ENCODE measurements at places on chromosomes 7 and 10. TPM values are rescaled to one million over a fixed set of nuclear protein-coding genes. Genes with fewer than 3 reads are reported as not detected.

GRCh38 chr10:70874061-70874460, 14.3 kb downstream of the PCBD1 start:
- DNase-seq: no peak

DNA sequence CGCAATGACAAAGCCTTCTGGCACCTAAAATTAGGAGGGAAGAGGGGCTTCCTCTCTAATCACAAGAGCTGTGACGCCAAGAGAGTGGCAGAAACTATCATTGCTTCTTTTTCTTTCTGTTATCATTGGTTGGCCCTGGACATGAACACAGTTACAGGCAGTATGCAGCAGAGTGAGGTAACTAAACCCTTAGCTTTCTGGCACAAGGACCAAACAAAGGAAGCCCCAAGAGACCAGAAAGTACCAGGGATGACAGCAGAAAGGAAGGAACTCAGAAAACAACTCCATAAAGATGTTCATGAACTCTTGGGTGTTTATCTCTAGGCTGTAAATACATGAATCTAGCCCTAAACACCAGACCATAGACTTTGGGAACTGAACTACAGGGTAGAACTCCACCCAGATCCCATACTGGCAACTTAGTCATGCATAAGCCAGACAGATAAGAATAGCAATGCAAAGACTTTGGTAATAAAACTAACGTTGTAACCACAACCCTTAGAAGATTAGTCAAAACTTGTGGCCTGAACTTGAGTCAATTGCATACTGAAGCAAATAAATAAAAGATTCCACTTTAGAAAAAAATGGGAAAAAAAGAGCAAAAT, 195.7 kb upstream of the PTN start:
- DNase-seq: peak; percentile 87

Gene CHN2
- not detected for total RNA-seq

DNA sequence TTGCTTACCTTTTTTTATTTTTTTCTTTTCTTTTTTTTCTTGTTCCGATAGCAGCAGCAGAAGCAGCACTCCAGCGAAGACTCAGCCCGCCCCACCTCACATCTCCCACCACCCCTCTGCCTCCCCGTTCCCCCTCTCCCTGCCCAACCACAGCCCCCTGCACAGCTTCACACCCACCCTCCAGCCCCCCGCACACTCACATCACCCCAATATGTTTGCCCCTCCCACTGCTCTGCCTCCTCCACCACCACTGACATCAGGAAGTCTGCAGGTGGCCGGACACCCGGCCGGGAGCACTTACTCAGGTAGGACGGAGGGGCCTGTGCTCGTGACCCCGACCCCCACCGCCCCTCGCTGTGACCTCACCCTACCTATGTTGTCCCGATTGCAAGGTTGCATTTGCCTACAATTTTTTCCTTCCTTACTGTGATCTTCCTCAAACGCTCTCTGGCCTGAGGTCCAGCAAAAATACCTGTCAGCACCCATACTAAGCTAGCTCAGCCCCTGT, 367.2 kb upstream of the GALNT17 start:
- no peak for DNase-seq

Gene SPDYE2B
- total RNA-seq: not detected

GRCh38 chr10:15852111-15852557, 8.2 kb downstream of the MINDY3 start:
- no peak for DNase-seq

Gene FAM25G
- total RNA-seq: not detected

Gene RBP4
- 1.1 TPM for total RNA-seq

DNA sequence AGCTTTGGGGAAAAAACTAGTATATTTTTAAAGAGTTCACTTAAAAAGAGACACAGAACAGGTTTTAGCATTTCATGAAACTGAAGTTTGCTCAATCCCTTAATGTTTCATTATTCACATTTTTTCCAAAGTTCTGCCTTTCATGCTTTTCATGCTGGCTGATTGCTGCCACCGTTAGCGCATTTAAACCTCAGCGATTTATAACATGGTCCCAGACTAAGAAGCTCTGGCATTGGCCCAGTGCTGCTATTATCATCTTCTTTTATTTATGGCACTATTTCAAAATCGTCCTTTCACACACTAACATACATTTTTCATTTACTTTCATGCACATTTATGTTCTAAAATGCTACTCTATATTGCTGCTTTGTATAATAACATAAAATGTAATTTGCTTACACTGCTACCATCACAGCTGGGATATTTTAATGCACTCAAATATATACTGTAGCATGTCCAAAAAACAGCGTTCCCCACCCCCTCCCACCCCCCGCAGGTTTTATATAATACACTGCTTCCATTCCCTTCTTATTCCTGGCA, 141.9 kb downstream of the MPP7 start:
- DNase-seq: no peak

GRCh38 chr10:71280216-71280615, 38.8 kb upstream of the SLC29A3 start:
- DNase-seq: no peak

GRCh38 chr7:37977243-37977642, 56.8 kb downstream of the EPDR1 start:
- DNase-seq: no peak

Gene GRM3
- total RNA-seq: not detected

DNA sequence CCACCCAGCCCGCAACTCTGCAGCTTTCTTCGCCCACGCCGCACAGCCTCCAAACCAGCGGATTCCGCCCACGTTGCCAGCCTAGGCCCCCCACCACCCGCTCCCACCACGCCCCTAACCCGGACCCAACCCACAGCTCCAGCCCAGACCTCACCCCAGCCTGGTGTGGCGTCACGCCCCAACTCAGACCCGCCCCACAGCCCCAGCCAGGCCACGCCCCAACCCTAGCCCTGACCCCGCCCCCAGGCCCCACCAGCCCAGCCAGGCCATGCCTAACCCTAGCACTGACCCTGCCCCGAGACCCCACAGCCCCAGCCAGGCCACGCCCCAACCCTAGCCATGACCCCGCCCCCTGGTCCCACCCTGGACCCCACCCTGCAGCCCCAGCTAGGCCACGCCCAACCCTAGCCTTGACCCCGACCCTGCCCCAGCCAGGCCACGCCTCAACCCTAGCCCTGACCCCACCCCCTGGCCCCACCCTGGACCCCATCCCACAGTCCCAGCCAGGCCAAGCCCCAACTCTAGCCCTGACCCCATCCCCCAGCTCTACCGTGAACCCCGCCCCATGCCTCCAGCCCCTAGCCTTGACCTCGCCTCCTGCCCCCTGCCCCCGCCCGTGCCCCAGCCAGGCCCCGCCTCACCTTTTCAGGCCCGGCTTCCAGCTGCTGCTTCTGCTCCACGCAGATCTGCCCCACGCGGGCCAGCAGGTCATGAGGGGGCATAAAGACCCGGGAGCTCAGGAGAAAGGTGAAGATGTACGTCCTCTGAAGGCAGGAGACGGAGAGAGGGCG, 64.0 kb downstream of the RASGEF1A start:
- peak; percentile 41 for DNase-seq

DNA sequence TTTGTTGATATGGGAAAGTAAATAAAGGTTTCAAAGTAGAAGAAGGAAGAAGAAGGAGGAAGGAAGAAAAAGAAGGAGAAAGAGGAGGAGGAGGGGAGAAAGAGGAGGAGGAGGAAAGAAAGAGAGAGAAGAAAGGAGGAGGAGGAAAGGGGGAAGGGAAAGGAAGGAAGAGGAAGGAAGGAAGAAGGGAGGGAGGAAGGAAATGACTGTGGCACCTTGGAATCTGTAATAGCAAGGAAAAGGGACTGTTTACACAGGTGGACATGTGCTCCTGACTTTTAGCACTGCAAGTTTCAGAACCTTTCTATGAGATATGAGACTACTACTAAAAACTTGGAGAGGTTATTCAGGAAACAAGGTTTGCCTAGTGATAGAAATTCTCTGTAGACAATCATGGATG, 153.2 kb downstream of the BTAF1 start:
- no peak for DNase-seq

Gene PPP1R3A
- not detected for total RNA-seq

DNA sequence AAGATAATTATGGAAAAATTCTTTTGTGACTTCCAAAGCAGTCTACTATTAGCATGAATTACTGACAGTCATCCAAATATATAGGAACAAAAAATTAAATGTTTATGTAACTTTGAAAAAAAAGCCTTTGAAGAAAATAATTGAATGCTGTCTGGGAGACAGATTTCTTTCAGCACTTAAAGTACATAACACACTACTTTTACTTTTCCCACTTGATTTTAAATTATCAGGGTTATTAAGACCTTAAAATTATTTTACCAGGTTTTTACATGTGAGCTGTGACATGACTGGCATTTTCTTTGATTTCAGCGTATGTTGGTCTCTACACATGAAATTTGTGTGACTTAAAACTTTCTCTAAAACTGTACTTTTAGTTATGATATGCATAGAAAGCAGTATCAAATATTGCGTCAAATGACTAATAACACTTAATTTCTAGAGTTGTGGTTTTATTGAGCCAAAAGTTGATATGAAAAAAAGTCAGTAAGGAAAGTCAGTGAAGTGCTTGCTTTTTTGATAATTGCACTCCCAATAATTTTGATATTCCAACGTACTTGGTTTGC, 3.1 kb downstream of the PTEN start:
- DNase-seq: no peak

- no peak for DNase-seq
Measured at GRCh38 chr7:149732611-149733010, 40.8 kb downstream of the ZNF467 start.

DNA sequence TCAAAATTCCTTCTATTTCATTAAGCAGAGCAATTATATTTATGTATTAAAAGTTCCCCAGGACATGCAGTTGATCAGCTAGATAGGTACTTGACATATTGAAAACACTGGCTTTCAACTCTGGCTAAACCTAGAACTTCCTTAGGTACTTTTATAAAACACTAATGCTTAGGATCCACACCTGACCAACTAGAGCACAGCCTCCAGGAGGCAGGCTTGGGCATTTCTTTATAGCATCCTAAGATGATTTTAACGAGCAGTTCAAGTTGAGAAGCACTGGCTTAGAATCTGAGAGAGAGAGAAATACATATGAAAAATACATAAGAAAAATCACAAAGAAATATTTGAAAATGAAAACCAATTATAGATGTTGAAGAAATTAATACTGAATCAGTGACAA, 20.8 kb downstream of the SLC26A5 start:
- DNase-seq: no peak

Gene ZNF438
- total RNA-seq: 2.9 TPM

Gene ASIC3
- not detected for total RNA-seq

Gene ITPRID1
- not detected for total RNA-seq

GRCh38 chr10:52877451-52877850, 104.9 kb upstream of the MBL2 start:
- no peak for DNase-seq

- no peak for DNase-seq
Measured at GRCh38 chr10:105707603-105708002, 1066.5 kb downstream of the SORCS3 start.

DNA sequence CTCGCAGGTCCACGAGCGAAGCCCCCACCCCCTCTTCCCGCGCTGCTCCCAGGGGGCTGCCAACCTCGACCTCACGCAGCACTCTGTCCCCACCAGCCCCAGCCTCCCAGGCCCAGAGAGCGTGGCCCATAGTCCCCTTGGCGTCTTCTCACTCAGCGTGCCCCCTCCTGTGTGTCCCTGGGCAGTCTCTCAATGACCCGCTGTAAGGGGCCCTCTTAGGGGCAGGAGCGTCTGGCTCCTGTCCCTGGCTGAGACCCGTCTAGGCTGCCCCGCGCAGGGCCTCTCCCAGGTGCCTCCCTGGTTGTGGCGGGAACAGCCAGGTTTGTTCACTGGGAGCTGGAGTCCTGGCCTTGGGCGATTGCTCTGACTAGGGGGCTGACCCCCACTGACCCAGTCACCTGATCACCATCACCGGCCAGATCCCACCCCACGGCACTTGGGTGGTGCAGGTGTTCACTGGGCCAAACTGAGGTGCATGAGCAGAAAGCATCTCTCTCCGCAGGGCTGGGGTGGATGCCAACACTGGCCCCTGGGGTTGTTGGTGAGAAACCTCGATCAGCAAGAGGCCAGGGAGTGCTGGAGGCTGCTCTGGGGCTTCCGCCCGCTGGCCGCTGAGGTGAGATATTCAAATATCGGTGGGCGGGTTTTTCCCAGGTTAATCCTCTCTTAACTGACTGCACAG, 12.6 kb upstream of the WDFY4 start:
- DNase-seq: no peak

- peak; percentile 62 for DNase-seq
Measured at GRCh38 chr10:93115661-93116383, 42.1 kb downstream of the CYP26A1 start.

DNA sequence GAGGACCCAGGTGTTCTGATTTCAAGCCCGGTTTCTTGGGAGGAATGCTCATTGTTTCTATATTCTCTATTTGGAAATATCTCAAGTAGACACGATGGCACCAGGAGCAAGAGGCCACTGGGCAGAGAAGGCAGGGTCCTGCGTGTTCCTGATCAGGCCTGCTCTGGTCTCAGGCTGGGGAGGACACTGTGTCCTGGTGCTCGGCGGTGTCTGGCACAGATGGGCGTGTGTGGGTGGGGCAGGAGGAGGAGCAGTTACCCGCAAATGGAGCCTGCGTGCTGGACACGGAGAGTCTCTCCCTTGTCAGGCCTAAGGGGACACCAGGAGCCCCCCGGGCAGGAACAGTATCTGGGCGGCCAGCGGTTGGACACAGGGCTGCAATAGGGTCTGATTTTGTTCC, 25.9 kb upstream of the GOLGA7B start:
- no peak for DNase-seq

DNA sequence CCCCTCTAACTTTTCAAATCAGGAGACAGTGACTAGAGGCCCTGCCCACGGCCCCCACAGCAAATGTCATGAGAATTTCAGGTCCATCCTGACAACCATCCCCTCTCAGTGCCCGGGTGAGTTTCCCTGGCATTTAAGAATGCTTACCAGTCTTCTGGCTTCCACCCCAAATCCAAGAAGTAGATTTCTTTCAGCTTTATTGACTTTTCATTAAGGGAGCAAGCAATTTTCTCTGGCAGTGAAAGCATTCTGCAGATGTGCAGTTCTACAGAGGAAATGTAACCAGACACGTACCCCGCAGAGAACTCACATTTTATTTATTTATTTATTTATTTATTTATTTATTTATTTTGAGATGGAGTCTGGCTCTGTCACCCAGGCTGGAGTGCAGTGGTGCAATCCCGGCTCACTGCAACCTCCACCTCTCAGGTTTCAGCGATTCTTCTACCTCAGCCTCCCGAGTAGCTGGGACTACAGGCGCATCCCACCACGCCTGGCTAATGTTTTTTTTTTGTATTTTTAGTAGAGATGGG, 120.9 kb upstream of the KCTD7 start:
- peak; percentile 27 for DNase-seq

- DNase-seq: no peak
Measured at GRCh38 chr7:28477041-28477442, 64.7 kb downstream of the CREB5 start.

DNA sequence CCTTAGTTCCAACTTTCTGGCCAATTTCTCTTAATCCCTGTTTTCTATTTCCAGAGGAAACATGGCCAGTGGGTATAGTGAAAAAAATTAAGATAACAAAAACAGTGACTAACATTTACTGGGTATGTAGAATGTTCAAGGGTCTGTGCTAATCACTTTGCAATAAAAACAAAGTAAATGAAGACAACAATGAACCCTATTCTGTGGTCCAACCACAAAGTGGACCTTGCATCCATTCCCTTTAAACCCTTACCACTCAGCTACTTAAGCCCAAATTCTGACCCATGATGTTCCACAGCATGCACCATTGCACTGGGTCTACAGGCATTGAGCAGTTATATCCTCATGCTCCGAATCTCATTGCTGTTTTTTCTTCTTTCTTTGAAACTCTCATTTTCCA, 179.9 kb upstream of the PRKCQ start:
- DNase-seq: no peak
